ENCODE measurements at places on chromosomes 2 and 18.

GRCh38 chr2:228768818-228769217, 502.3 kb downstream of the PID1 start:
- DNase-seq, result no peak

DNA sequence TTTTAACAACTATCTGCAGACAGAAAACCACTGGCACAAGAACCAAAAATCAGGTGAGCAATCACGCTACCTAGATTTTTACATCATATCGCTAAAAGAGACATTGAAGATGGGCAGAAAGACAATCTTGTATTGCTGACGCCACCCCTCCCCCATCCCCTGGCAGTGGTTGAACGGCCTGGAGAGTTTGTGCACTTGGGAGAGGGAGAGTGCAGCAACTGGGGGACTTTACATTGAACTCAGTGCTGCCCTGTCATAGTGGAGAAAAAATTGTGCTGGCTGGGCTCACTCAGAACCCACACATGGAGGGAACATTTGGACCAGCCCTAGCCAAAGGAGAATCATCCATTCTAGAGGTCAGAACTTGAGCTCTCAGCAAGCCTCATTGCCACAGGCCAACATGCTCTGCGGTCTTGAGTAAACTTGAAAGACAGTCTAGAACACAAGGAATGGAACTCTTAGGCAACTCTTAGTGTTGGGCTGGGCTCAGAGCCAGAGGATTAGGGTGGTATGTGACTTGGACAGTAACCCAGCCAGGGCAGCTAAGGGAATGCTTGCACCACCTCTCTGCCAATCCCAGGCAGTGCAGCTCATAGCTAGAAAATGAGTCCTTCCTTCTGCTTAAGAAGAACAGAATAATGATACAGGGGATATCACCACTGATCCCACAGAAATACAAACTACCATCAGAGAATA, 220.0 kb upstream of the CYP26B1 start:
- DNase-seq, result no peak

DNA sequence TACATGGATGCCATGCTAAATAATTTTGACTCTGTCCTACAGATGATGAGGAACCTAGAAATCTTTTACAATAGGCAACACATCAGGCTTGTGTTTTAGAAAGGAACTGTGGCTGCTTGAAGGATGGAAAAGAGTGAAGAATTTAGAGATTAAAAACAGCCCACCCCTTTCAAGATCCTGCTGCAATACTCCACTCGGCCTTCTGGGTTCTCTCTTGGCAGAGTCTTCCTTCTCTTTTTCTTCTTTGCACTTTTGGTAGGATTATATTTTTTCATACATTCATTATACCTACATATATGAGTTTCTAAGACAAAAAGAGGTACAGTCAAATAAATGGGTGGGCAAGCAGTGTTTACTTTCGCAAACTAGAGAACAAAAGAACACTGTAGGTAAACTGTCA, 474.3 kb downstream of the ERBB4 start:
- DNase-seq, result no peak

DNA sequence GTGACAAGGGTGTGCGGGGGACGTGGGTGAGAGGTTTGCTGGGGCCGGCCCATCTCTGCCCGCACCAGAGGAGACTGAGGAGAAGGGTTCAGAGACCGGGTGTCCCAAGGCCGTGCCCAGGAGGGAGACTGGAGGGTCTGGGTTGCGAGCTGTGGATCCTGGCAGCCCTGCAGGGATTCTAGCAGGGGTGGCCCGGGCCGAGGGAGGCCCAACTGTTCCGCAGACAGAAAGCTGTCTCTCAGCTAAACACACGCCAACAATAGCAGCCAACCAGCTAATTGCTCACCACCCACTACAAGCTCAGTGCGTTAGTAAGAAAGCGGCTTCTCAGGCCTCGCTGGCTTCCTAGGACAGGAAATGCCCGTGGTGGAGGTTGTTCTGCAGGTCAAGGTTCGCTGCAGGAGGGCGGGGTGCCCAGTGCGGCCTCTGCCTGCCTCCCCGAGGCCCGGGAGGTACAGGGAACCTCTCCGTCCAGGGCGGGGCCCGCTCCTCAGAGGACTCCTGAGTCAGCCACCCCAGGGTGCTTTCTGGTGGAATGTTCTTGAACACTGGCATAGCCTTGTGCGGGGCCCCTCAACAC, 282.0 kb upstream of the PXDN start:
- DNase-seq, result no peak

- no peak for DNase-seq
Observed at GRCh38 chr2:208945719-208946256, 478.1 kb upstream of the MAP2 start.

- no peak for DNase-seq
Observed at GRCh38 chr18:78978349-78979055, 1.1 kb upstream of the SALL3 start.

DNA sequence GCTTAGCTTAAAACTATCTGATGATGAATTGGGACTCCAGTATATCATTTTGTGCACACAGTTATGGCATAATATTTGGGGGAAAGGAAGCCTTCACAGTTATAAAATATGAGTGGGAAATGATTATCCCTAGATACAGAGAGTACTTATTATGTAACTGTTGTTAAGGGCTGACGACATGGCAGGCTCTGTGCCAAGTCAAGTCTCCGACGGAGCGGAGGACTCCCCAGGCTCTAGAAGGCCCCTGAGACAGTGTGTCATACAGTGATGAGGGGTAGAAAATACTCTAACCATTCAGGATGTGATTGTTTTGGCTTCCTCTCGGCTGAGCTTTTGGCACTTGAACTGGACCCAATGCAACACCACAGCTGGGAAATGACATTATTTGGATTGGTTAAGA, 211.8 kb downstream of the SLC8A1 start:
- DNase-seq, result no peak

GRCh38 chr2:141423124-141423523, 707.7 kb downstream of the LRP1B start:
- no peak for DNase-seq

Data from stimulated activated CD4-positive, alpha-beta T cell treated with anti-CD3 and anti-CD28 coated beads, Interleukin-1b, Interleukin-23, amount 100 ng/mL, for 4 hours (primary cell).